Stimulated activated CD4-positive, alpha-beta T cell treated with anti-CD3 and anti-CD28 coated beads, Interleukin-1b, Interleukin-23, amount 100 ng/mL, for 48 hours (primary cell): ENCODE measurements at places on chromosomes 6 and 20.

GRCh38 chr20:58268421-58268821 is 40.0 kb upstream of the ANKRD60 start:
- DNase-seq = no peak

DNA sequence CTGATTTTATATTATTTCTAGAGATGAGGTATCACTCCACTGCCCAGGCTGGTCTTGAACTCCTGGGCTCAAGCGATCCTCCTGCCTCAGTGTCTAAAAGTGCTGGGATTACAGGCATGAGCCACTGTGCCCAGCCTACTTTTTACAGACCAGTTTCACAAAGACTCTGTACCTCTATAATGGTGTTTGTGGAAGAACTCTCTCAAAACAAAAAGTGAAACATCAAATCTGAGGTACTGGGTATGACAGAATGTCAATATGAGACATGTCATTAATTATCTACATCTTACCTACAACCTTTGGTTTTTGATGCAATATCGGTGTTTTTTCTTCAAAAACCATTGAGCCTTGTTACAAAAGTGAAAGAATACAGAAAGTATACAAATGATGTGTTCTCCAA is 49.4 kb upstream of the MCM9 start:
- DNase-seq = no peak

DNA sequence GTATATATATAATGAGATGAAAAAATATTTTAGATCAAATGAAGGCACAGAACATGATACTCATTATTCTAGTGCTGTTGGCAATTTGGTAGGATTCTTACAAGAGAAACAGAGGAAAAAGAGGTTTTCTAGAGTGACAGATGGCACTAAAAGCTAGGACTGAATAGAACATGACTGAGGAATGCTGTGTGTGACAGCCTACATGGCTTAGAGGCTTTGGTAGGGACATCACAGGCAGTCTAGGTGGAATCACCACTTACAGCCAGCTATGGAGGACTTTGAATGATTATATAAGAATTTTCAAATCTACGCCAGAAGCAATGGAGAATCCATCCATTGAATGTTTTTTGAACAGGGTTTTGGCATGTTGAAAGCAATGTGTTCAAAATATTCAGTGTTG is 52.8 kb downstream of the TPD52L1 start:
- no peak for DNase-seq

GRCh38 chr6:82511546-82511945 is 147.9 kb downstream of the TPBG start:
- DNase-seq = no peak

DNA sequence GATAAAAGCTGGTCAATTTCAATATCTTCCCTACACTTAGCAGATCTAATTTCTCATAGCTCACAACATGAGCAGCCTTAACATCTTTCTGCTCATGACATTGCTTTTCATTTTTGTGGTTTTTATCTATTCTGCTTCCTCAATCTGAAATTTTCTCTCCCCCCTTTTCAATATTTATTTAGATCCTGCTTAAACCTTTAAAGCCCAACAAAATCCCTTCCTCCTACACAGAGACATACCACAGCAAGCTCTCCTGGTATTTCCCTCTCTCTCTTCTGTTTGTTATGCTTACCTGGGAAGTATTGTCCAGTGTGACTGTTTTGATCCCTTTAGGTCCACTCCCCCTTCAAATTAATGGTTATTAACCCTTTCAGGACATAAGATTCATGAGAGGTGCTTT is 582.5 kb downstream of the RFPL4B start:
- no peak for DNase-seq

DNA sequence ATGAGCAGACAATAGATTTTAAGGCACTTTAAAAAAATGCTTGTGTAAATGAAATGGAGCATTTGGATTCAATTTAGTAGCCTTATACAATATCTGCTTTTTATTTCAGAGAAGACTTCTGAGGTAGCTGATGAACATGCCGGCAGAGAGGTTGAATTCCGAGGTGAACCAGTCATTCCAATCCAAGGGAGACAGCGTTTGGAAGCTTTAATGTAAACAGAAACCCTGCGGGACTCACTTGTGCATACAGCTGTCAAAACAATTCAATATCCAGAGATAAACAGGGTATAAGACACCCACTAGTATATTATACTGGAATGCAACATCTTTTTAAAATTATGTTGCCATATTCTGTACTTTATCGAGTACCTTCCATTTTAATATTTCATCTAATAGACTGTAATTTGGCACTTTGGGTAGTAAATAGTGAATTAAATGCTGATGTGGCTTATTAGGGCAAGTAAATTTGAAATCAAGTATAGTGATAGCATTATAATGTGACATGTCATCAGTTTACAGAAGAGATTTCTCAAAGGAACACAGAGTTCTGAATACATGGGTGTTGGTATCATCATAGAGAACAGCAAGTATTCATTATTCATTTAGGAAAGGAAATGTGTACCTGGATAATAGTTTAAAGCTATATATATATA is 347.7 kb downstream of the PRKN start:
- no peak for DNase-seq

DNA sequence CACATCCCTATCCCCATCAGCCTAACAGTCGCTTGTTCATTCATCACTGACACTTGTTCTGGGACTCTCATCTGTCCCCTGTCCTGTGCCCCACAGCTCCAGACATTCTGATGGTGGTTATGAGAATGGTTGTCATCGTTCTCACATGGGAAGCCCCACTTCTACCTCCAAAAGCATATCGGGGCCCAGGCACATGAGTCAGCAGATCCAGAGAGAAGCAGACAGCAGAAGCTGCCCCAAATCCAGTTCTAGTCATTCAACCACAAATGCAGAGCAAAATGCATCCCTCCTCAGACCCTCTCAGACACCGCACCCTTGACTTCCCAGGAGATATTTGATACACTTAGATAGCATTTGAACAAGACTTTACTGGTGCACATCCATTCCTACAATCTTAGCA is 106.0 kb downstream of the FOXF2 start:
- DNase-seq = no peak

- no peak for DNase-seq
Observed at GRCh38 chr6:70667256-70667710, 400 bp upstream of the SMAP1 start.

GRCh38 chr6:26550250-26550993 is 12.3 kb downstream of the HMGN4 start:
- DNase-seq = peak; percentile 51

GRCh38 chr6:113732384-113732966 is 124.7 kb upstream of the MARCKS start:
- DNase-seq = no peak

DNA sequence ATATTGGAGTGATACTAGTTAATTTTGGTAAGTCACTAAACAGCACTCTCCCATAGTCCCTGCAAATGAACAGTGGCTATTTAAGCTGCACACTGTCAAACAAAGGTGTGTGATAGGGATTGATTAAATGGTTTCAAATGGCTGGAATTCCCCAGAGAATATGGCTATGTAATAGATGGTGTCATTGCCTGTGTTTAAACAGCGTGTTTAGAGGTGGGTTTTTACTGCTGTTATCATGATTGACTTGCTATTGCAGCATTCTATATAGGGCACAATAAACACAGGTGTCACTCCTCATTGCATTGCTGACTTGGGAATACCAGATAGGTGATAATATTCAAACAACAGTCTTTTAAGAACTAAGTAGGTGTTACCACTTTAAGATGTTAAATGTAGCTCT is 171.7 kb upstream of the MAN1A1 start:
- DNase-seq = no peak

DNA sequence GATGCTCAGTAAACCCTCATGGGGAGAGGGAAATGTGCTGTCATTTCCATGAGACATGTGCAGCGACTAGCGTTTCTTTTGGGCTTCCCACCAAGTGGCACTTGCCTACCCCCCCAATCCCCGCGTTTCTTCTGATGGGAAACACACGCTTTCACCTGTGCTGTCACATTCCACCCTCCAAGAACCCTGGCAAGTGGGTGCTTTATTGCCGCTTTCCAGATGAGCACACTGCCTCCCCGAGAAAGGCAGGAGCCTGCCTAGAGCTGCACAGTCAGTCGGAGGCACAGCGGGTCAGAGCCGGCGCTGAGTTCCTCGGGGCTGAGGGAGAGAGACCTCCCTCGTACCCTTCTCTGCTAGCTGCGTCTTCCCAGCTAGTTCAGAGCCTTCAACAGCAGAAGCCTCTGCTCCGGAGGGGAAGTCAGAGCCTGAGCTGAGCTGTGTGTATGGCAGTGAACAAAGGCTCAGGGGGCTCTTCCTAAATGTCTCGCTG is 12.3 kb upstream of the CCDC167 start:
- no peak for DNase-seq

GRCh38 chr20:64151633-64152530 is 12.4 kb upstream of the MYT1 start:
- no peak for DNase-seq

DNA sequence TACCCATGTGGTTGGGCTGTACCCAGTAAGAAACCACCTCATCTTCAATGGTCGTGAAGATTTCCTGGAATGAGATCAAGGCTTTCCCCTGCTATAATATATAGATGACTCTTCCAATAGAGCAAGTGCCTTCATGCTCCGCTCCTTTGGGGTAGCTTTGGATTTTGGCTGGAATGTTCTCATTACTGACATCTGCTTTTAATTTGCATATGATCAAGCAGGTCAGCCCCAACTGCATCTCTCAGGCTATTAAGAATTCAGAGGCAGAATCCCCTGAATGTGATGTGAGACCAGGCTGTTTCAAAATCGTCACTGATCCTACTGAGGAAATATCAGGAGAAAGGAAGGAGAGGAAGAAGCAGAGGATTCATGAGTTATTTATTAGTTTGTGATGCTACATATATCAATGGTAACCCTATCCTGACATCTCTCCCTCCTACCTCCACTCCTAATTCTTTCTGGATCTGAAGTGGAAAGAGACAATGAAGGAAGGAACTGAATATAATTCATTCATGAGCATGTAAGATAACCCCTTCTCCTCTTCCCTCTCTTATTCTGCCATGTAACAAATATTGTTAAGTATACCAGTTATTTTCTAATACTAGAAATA is 47.6 kb upstream of the FUCA2 start:
- no peak for DNase-seq

GRCh38 chr6:149468179-149468578 is 16.6 kb downstream of the ZC3H12D start:
- no peak for DNase-seq

GRCh38 chr6:91865889-91866288 is 1279.0 kb upstream of the MAP3K7 start:
- no peak for DNase-seq

GRCh38 chr6:13453771-13454251 is 33.6 kb downstream of the GFOD1 start:
- DNase-seq = peak; percentile 66

DNA sequence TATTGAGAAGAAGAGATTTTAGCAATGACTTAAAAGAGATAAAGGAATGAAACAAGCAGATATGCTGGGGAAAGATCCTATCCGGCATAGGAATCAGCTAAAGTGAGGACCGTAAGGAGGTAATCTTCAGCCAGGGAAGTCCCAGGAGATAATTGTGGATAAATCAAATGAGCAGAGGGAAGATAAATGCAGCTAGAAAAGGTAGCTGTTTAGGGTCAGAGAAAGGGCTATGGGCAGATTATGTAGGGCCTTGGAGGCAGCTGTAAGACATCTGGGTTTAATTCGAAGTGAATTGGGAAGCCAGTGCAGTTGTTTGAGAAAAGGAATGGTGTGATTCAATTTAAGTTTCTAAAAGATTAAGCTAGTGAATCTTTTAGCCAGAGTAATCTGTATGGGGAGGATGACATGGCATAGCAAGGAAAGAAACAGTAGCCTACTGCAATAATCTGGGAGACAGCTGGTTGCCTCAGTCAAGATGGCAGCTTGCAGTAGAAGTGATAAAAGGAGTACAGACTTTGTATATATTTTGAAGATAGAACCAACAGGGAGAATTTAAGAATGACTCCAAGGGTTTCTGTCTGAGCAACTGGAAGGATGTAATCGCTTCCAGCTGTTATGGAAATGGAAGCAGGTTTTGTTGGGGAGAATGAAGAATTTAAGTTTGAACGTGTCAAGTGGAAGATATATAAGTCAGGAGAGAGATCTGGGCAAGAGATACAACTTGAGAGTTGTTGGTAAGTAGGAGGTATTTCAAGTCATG is 552.3 kb upstream of the FLRT3 start:
- no peak for DNase-seq

DNA sequence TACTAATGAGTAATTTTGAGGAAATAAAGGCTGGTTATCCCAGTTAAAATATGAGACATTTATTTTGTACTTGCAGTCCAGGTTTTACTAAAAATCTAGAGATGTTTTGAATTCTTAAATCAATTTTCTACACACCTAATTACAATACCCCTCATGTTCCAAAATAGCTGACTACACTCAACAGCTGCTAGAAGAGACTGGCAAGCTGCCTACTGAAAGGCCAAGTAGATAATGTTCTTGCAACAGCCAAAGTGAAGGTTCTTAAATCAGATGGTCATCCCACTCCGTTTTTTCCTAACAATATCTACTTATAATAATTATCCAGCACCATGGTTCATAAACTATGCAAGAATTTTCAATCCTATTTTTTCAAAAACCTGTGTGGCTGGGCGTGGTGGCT is 69.0 kb downstream of the DTNBP1 start:
- no peak for DNase-seq

DNA sequence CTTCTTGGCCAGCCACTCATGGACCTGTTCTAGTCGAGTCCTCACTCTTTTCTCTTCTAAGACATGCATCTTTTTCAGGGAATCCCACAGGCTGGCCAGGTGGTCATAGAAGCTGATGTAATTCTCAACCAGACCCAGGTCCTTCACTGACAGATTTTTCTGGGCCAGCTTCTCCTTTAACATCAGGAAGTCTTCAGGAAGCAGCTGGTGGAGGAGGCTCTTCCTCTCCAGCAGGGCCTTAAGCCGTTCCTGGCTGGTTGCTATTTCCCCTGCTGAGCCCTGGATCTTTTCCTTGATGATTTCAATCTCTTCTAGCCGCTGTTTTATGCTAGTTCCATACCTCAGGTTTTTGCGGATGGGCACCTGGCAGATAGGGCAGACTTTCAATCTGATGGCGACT is 28.6 kb downstream of the DDX27 start:
- DNase-seq = no peak

DNA sequence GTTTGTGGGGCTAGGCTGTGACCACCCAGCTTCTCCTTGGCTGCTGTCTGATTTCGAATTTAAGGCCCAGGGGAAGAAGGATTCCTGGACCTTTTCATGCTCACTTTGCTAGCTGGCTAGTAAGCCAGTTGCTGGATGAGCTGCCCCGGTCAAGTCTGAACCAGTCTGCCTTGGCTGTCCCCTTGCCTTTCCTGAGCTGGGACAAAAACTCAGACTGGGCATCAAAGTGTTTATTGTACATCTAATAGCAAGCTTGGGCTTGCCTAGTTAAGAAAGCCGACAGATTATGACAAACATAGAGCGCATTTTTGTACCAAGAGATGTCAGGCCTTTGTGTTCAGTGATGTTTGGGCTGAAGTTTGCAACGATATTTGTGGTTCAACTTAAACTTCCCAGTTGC is 750 bp upstream of the PAK5 start:
- DNase-seq = no peak

DNA sequence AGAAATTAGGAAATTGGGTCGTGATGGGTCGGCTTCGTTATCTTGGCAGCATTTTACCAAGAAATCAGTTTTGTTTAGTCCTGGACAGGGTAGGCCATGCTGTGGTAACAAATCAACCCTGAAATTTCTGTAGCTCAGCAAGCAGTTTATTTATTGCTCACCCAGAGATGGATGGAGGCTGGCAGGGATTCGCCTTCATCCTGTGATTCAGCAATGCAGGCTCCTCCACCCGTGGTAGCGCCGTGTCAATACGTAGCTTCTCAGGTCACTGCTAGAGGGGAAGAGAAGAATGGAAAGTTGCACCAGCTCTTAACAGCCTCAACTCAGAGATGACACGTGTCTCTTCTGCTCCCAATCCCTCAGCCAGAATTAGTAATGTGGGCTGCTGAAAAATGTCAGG is 157.0 kb upstream of the SGK1 start:
- DNase-seq = no peak

- no peak for DNase-seq
Observed at GRCh38 chr6:110307368-110307767, 50.8 kb downstream of the METTL24 start.
